Dermis microvascular lymphatic vessel endothelial cell (primary cell): ENCODE measurements at places on chromosomes 11 and 22.
A peak's percentile ranks its signal among the peaks of the same experiment; 100 is the strongest.

DNA sequence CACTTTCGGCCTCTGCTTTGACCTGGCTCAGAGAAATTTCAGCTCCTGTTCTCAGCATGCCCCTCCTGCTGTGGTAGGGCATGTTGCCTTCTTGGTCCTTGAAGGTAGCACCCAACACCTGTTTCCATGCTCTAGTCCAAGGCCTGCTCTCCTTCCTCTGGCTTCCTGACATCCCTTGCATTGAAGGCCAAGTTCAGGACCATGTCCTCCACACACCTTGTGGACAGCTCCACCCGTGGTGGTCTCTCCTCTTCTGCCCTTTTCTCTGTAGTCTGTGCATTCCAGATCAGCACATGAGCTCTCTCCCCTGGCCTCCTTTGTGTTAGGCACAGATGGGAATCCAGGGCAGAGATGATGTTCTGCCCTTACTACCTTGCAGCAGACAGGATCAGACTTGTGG, 225.3 kb downstream of the ADAMTS15 start:
- DNase-seq: no peak

DNA sequence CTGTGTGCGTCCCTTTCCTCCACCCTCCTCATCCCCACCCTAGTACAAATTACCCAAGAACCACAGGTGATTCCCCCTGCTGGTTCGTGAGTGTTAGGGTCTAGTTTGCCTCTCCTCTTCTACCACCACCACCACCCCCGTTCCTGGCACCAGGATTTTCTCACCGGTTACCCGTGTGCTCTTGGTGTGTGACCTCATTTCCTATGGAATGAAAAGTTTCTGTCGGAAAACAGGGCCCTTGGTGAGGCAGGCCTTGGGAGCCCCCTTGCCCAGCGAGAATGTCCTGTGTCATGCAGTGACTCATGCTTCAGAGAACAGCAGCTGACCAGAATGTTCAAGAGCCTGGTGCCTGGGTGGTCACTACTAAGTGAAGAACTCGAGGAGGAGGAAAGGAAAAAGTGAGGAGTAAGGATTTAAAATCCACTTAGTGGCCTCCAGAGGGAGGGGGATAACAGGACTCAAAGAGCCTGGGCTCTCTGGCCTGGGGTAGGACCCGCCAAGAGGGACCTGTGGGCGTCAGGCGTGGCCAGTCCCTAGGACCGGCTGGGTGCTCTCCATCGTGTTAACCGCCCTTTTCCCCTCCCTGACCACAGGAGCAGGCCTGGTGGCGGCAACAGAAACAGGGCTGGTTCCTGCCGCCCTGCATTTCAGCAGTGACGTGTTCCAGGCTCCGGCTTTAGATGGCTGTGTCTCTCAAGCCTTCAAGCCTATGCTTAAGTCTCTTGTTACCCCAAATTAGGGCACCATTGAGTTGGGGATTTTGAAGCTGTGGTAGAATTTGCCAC, 30.2 kb downstream of the C22orf31 start:
- DNase-seq: peak; percentile 90

DNA sequence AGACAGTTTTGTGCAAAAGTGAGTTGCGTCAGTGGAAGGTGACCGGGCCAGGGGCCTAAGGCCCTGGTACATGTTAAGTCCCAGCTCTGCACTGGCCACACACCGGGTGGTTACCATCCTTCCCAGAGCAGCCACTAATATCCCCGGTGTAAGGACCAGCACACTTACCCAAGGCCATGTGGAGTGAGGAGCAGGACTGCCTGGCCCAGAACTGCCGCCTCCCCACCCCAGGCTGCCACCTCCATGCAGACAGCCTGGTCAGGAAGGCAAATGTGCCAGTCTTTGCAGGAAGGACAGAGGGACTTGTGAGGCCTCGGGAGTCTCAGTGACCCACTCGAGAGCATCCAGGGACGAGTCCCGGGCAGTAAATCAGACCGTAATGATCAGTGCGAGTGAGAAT, 102.9 kb downstream of the MORC2 start:
- no peak for DNase-seq

GRCh38 chr11:66848671-66849500, 5.6 kb downstream of the RCE1 start:
- DNase-seq: no peak

DNA sequence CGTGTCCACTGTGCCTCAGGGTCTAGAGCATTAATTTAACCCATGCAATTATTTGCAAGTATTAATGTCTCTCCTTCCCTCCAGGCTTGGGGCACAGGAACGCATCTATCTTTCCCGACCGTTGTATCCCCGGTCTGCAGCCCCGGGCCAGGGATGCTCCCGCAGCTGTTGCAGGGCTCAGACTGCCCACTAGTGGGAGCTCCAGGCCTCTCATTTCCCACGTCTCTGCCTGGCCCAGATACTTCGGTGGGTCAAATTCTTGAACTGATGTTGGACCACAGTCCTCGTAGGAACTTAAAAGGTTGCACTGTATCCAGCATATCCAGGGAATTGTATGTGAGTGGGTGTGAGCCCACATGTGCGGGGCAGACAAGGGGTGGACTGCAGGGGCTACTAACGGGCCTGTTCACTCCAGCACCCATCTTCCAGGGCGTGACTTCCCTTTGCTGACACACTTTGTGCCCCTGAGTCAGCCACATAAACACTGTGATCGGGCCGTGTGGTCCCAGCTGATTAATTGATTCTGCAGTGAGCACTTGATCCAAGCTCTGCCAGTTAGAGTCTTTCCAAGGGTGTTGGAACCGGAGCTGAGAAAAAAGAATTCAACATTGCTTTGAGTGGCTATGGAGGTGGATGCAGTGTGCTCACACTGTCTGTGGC, 451.3 kb downstream of the TBC1D22A start:
- no peak for DNase-seq

DNA sequence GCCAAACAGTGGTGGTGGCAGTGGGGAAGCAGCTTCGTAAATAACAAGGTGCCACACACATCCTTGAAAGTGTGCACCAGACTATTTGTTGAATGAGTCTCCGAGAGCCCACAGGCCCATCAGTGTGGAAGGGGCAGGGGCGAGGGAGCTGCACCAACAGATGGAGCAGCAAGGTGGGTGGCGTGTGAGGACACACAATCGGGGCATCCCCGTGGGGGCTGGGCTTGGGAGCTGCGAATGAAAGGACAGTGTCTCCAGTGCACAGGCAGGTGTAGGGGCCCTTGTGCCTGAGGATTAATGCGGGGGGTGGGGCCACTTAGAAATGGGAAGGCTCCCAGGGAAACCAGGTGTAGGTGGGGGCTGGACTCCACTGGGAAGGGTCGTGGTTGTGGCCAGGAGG, 2.8 kb downstream of the NRXN2 start:
- DNase-seq: no peak

DNA sequence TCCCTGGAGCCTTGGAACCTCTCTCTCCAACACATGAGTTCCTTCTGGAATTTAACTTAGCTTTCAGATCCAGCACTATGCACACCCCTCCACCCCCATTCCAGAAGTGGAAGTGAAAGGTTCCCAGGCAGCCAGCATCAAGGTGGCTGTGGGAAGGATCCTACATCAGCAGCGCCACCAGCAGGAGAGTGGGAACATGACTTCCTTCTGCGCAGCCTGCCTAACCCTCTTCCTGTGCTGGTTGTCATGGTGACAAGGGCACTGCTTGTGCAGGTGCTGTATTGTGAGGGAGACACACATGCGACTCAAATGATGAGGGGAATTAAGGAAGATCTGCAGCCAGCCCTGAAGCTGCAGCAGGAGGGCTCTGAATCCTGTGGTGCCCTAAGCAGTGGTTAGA, 904.5 kb upstream of the API5 start:
- DNase-seq: no peak

GRCh38 chr11:130070109-130070845, 583 bp downstream of the APLP2 start:
- DNase-seq: peak; percentile 41

- DNase-seq: no peak
Observed at GRCh38 chr11:130531061-130531460, 82.6 kb downstream of the ADAMTS15 start.

GRCh38 chr22:25827415-25827814, 85.4 kb downstream of the MYO18B start:
- no peak for DNase-seq

DNA sequence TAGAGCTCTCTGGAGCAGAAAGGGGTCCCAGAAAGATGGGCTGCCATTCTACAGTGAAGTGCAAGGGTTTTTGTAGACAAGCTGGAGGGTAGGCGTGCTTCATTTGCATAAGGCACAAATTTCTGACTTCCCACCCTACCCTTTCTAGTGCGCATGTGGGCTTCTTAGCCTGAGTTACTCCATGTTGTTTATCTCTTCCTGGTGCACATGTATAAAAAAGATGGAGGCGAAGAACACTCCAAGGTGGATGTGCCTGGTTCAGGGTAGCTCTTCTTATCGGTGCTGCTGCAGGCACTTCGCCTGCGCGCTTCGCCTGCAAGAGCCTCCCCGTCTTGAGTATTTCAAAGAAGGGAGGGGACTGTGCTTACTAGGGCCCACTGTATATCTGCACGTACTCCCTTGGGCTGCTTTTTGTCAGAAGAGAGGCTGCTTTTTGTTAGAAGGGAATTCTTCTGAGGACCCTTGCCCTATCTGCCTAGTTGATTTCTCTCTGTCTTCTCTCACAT, 1047.3 kb upstream of the CNTN5 start:
- no peak for DNase-seq

- no peak for DNase-seq
Observed at GRCh38 chr11:128415539-128415938, 171.8 kb downstream of the ETS1 start.

DNA sequence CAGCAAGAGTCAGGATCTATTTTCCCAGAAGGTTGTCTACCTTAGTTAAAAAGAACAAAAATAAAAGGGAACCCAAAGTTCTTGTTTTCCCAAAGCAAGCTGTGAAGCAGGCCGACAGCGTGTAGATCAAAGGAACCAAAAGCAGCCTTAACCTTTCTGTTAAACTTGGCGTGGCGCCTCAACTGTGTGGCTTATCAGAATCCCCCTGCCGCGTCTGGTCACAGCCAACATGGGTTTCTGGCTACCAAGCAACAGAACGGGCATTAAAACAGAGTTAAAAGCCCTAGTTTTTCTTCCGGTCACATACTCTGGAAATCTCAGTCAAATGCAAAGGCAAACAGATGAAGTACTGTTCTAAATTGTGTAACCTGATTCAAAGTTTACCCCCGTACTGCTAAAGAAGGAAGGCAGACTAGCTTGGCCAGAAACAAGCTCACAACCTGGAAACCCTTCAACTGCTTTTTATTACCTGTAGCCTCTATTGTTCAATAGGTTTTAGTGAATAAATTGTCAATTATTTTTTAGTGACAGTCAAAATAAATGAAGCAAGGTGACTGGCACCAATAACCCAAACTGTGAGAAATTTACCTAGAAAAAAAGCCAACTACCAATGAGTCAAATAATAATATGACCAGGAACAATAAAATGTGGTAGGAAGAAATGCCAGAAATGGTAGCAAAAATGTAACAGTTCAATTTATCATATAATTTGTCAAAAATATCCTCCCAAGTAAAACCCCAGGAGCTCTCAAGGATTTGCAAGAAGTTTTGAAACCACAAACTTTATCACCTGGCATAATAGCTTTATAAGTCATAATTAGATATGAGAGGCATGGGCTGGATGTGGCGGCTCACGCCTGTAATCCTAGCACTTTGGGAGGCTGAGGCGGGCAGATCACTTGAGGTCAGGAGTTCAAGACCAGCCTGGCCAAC, 21.4 kb downstream of the CHKA start:
- peak; percentile 94 for DNase-seq

DNA sequence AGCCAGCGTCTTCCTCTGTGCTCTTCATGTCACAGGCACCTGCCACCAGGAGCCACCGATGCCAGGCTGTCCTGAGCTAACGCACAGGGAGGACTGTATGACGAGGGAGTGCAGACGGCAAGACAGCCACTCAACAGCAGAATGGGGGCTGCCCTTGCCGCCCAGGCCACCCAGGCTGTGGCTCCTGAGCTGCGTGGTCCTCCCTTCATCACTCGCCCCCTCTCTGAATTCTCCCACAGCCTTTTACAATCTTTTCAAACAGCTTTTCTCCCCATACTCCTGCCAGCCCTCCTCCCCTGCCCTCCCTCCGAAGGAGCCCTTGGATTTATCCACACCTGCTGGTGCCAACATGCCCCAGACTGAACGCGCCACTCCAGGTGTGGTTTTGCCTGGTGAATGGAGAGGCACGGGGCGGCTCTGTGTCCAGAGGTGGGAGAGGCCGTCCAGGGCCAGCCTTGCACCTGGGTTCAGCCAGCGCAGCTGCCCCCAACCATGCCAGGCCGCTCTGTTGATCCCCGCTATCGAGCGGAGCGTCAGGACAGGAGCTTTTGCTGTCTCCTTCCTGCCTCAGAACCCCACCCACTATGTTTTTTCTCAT, 22.0 kb downstream of the OVOL1 start:
- no peak for DNase-seq

GRCh38 chr11:108591893-108592292, 1.7 kb downstream of the EXPH5 start:
- no peak for DNase-seq

DNA sequence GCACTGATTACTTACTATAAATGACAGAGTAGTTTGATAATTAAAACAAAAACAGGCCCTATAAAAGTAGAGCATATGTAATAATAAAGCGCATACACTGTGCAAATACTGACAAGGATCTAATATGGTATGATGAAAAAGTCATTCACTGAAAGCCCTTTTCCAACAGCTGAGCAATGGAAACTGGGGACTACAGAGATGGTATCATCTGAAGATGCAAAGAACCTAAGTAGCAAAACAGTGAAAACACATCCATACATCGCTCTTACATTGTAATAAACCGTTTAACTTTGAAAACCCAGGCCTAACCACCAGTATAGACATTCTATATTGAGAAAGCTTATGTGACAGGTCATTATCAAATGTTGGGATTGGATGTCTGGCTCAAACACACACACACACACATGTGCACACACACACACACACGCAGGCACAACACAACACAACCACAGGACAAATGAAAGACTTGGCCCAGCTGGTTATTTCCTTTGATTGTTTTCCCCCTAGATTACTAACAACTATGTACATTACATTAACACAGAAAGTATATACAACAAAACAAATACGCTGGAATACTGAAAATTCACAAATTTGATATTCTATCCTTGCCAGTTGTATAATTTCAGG, 119.5 kb downstream of the APOL5 start:
- peak; percentile 49 for DNase-seq

GRCh38 chr11:33747979-33748378, 11.8 kb upstream of the CD59 start:
- peak; percentile 61 for DNase-seq

GRCh38 chr22:46063846-46064227, 86.5 kb upstream of the PPARA start:
- DNase-seq: no peak

- DNase-seq: no peak
Observed at GRCh38 chr11:129414144-129414872, 38.7 kb downstream of the BARX2 start.

GRCh38 chr22:36107436-36107835, 53.1 kb downstream of the APOL3 start:
- DNase-seq: peak; percentile 24

DNA sequence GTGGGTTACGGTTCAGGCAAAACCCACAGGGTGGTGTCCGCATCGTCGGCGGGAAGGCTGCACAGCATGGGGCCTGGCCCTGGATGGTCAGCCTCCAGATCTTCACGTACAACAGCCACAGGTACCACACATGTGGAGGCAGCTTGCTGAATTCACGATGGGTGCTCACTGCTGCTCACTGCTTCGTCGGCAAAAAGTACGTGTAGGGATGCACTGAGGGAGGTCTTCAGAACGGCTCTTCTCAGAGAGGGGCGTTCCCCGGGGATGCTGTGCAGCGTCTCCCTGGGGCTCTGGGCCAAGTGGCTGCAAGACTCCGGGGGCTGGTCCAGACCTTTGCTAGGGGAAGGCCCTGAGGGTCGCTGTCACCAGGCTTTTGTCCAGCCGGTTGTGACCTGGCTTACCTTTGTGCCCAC, 1.3 kb downstream of the ACR start:
- no peak for DNase-seq

GRCh38 chr11:96680211-96681018, 290.6 kb downstream of the JRKL start:
- no peak for DNase-seq
